ENCODE measurements at places on chromosomes 2 and 18.

DNA sequence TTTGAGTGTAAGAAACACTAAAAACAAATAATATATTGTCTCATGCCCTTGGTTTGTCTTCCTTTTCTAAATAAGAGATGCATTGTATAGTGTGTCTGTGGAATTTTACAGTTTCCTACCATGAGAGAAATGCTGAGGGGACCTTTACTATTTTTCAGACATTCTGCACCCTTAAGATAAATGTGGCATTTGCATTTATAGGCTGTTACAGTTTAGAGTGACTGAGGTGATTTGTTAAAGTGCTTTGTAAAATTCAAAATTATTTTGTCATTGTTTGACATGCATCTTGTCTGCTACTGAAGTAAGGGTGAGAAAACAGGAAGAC lies 78.9 kb upstream of the ZSWIM2 start:
- no peak for DNase-seq

- no peak for DNase-seq
Observed at GRCh38 chr2:224843141-224843540, 127.0 kb upstream of the CCDC195 start.

GRCh38 chr2:29662861-29663260 lies 258.5 kb downstream of the ALK start:
- no peak for DNase-seq

GRCh38 chr2:75799859-75800258 lies 89.1 kb upstream of the GCFC2 start:
- no peak for DNase-seq

GRCh38 chr18:70386582-70386981 lies 97.7 kb downstream of the SOCS6 start:
- no peak for DNase-seq

DNA sequence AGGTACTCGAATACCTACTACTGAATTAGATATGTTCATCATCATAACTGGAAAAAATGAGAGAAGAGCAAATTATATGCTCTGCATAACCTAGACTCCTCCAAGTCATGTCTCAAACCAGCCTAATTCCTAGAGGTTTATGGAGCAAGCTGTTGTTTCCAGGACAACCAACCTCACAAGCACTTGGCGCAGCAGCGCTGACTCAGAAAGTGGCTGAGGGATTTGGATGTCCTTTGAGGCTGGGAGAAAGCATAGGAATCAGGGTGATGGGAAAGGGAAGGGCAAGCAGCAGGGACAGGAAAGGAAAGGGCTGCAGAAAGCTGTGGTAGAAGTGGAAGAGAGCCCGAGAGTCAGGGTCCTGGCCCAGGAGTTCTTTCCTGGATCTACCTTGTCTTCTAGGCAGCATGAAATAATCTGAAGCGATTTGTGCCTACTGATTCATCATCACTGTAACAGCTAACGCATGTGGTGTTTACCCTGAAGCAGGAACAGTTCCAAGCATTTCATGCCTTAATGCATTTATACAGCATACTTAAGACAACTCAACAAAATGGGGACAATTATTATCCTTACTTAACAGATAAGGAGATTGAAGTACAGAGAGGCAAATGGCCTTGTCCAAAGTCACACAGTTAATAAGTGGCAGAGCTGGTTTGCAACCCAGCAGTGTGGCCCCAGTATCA lies 3.7 kb downstream of the PLEK start:
- no peak for DNase-seq

GRCh38 chr2:187261705-187262104 lies 186.3 kb downstream of the CALCRL start:
- DNase-seq = no peak

- DNase-seq = no peak
Observed at GRCh38 chr2:119463136-119463535, 31.5 kb downstream of the TMEM37 start.

DNA sequence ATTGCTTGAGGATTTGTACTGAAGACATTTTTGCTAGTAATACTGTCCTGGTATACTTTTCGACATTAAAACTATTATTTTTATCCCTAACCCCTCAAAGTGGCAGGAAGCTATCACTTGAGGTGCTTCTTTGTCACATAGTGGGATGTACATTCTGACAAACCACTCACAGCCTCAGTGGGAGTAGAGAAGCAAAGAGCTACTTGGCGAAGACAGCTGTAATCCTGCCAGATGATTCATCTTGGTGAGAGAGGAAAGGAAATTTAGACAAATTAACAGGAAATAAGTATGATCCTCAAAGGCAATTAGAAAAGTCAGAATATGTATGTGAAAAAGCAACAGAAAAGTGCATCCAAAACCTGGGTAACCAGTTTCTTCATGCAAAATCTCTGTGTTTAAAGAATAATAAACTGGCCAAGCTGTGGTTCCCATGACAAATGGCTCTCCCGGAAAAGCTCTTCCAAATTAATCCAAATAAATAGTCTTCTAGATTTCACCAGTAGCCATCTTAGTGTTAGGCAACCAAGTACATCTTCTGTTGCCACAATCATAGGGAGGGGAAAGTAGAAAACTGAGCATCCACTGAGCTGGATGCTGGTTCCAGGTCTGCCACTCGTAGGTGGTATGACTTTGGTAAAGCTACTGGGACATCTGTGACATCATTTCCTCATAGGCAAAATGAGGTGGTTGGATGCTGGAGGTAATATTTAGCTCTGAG lies 308.0 kb upstream of the LYPD1 start:
- no peak for DNase-seq

- no peak for DNase-seq
Observed at GRCh38 chr18:24841536-24841935, 381.1 kb downstream of the HRH4 start.

DNA sequence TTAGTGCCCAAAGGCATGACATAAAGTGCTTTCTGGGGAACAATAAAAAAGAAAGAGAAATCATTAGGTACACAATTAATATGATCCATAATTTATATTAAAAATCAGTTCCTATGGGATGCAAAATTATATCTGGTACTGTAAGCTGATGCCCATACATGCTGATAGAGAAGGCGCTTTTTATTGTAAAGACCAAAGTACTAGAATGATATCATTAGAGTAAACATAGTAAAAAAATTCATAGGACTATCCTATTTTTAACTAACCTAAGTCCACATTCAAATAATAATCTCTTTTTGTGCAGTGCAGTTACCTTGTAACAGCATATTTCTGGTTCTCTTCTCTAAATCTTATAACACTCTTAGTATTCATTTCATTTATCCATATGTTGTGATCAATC lies 252.2 kb downstream of the ASXL3 start:
- DNase-seq = no peak

GRCh38 chr2:18987592-18988073 lies 370.8 kb downstream of the OSR1 start:
- no peak for DNase-seq
